ENCODE measurements at places on chromosomes 4 and X.

- DNase-seq, result peak; percentile 35
These were observed 297.8 kb upstream of the FAM241A start for GRCh38 chr4:111847296-111848008.

- no peak for DNase-seq
These were observed 831.6 kb upstream of the NDST4 start for GRCh38 chr4:115945026-115945425.

- DNase-seq, result no peak
These were observed 1930.5 kb upstream of the AGA start for GRCh38 chr4:179372746-179373145.

GRCh38 chr4:5654791-5655190, 53.6 kb downstream of the EVC2 start:
- no peak for DNase-seq

DNA sequence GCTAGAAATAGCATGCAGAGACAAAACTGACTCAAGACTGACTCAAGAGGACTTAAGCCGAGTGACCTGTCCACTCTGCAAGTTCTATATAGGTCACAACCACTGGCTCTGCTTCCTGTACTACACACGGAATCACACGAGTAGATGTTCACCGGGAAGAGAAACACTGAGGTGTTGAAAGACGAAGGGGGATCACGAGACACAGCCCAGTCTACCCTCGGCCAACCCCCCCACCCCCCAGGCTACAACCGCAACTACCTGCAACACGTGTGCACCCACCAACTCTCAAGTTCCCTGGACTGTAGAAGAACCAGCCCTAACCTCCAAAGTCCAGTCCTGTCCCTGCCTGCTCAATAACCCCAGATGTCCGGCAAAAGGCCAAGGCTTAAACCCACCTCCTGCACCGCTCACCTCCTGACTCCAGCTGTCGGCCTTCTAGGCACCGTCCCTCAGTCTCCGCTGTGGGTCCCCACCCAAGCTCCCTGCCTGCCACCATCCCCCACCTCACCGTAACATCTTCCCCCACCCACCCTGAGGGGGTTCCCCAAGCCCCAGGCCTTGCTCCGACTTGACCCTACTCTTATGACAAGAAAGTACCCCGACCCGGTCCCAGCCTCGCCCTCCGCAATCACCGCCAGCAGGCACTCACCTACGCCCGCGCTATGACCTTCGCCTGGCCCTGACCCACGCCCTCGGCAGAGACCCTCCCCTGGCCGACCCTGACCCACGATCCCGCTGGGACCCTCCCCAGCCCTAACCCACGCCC, 739 bp downstream of the GAK start:
- peak; percentile 89 for DNase-seq

GRCh38 chr4:113447769-113448168, 313.8 kb downstream of the CAMK2D start:
- DNase-seq, result no peak

- no peak for DNase-seq
These were observed 10.3 kb downstream of the WDR44 start for GRCh38 chrX:118356154-118356701.

DNA sequence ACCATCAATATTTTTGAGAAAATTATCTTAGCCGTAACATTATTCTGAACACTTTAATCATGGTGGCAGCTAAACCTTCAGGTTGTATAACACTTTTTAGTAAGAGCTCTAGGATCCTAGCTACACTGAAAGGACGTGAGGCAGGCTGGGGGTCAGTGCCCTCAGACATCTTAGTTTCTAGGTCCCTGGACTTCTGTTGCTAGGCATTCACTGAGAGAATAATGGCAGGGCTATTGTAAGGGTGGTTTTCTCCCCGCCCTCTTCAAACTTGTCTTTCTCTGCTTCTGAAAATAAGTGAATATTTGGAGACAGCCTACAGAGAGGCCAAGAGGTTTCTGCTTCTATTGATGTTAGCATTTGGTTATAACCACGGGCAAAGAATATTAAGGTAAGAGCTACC, 15.4 kb upstream of the MMRN1 start:
- DNase-seq, result no peak

GRCh38 chr4:139083607-139083955, 68.0 kb downstream of the NOCT start:
- peak; percentile 84 for DNase-seq

DNA sequence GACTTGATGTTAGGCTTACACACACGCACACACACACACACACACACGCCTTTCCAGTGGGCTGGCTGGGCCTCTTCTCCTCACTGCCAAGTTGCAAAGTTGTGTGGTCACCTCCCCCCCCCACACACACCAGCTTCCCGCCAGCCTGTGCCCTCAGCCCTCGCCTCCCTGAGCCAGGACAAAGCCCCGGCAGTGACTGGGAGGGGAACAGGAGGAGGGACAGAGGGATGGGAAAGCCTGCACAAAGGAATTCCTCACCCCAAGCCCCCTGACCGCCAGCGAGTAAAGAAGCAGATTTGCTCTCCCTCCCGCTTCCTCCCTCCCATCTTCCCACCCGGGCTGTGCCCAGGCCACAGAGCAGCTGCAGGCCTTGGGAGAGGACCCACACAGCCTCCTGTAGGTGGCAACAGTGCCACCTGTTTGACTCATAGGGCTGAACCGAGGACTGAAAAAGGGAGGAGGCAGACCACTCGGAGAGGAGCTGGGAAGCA, at the start of gene GDPD2:
TSS of gene GDPD2 (plus strand) at position 464 of the 491 bp plus-strand sequence. CDS start 1,671 bp downstream, outside the sequence.
- peak; percentile 30 for DNase-seq

- no peak for DNase-seq
These were observed 23.7 kb upstream of the EOLA2 start for GRCh38 chrX:149962010-149962409.

DNA sequence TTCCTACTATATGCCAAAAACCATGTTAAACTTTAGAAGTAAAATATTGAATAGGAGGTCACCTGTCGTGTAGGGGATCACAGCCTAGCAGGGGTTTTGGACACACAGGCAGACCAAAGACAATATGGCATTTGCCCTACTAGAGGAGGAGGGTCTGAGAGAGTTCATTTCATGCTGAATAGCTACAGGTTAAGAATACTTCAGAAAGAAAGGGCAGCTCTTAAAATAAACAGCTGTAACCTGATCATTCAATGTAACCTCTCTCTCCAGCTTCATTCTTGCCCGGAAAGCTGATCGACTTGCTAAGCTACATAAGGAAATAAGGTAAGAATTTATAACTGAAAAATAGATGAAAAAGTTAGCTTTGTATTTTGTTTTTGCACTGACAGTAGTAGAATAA, 79.9 kb downstream of the MAOA start:
- DNase-seq, result no peak

DNA sequence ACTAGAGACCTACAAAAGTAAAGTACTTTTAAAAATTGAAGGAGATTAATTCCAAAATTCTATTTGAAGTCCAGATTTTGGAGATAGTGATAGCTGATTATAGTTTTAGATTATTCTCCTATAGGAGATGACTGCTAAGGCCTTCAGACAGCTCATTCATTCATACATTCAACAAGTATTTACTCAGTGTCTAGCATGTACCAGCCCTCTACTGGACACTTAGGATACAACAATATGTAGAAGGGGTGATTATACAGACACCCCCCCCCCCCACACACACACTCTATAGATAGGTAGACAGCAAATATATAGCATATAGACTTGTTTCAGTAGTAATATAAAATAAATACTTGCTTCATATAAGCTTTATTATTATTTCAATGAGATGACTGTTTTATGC, 60.4 kb upstream of the TAF9B start:
- DNase-seq, result peak; percentile 75

- DNase-seq, result peak; percentile 15
These were observed 55.9 kb upstream of the LEF1 start for GRCh38 chr4:108224611-108225053.

DNA sequence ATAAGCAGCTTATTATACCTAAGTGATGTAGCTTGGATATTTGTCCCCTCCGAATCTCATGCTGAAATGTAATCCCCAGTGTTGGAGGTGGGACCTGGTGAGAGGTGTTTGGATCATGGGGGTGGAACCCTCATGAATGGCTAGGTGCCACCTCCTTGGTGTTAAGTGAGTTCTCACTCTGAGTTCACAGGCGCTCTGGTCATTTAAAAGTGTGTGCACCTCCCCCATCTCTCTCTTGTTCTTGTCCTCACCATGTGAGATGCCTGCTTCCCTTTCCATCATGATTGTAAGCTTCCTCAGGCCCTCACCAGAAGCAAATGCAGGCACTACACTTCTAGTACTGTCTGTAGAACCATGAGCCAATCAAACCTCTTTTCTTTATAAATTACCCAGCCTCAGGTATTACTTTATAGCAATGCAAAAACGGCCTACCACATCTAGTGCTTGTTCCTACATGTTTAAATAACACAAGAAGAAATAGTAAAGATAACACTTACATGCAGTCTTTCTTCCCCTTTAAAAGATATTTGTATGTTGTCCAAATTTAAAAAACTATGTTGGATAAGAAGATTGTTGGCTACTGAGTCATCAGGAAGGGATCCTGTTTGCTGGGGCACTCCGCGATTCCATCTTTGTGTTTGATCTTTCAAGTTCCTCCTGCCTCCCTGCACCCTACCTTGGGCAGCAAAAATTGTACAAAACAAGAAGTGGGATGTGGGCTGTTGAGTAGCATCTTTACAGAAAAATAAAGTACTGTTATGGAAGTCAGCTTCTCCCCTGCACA, 29.7 kb downstream of the PPP1R2C start:
- DNase-seq, result peak; percentile 4

All from RKO (cell line).